ENCODE measurements at places on chromosomes 1 and 21.
A peak's percentile ranks its signal among the peaks of the same experiment; 100 is the strongest.

GRCh38 chr1:39631361-39632322 is 7.8 kb downstream of the HEYL start:
- no peak for DNase-seq

DNA sequence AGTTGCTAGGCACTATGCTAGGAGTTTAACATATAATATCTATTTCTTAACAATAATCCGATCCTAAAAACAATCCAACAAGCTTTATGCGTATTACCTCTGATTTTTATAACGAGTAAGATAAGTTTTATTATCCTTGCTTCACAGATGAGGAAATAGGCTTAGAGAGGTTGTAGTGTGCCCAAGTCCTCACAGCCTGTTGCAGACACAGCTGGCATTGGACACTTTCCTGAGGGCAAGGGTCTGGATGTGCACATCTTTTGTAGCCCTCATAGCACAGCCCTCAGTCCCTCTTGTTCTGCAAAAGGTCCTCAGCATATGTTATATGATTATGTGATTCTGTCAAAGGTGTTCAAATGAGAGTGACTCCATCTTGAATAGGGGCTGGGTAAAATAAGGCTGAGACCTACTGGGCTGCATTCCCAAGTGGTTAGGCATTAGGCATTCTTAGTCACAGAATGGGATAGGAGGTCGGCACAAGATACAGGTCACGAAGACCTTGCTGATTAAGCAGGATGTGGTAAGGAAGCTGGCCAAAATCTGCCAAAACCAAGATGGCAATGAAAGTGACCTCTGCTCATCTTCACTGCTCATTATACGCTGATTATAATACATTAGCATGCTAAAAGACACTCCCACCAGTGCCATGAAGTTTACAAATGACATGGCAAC is 75.7 kb upstream of the F3 start:
- DNase-seq = no peak

DNA sequence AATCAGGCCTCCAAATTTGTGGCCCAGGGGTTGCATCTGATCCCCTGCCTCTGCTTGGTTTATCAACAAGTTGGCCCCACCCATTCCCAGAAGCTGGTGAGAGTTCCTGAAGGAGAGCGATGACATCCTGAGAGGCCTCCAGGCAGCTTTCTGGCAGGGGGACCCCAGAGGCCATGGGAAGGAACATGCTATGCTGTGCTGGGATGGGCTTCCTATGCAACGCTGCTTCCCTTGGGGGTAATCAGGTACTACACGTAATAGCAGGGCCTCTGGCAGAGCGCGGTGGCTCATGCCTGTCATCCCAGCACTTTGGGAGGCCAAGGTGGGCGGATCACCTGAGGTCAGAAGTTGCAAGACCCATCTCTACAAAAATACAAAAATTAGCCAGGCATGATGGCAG is 8.4 kb upstream of the MTF1 start:
- DNase-seq = no peak

DNA sequence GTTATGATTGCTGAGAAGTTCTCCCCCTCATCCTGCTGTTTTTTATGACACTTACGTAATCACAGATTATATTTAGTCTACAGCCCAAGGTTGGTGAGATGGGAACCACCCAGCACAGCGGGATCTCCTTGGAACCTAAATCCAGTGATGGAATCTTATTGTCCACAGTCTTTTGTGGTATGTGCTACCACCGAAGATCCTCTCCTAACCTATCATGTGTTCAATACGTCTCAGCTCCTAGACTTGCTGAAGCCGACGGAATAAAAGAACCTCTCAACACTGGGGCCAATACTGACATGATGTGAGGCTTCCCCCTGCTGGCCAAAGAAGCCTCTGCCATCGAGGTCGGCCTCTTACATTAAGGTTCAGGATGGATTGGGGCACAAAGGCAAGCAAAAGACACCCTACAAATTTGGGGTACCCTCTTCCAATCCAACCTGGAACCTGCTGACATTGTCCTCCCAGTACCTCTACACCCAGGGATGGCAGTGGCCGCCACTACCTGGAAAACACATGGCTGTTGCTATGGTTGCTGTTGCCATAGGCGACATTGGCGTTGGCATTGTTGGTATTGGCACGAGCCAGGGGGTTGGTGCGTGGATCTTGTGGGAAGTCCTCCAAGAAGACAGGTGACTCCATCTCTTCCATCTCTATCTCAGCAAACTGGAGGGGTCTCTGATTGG is 19.4 kb upstream of the KIF21B start:
- peak; percentile 47 for DNase-seq
